ENCODE measurements at places on chromosomes 1 and 21. TPM values are rescaled to one million over a fixed set of nuclear protein-coding genes. Genes with fewer than 3 reads are reported as not detected.

RIMKLA gene
- total RNA-seq: under 0.01 TPM

- DNase-seq: no peak
Observed at GRCh38 chr21:46027851-46028493, 46.4 kb downstream of the COL6A1 start.

GRCh38 chr1:217712925-217713597 lies 81.9 kb downstream of the SPATA17 start:
- DNase-seq: no peak

HAO2 gene
- not detected for total RNA-seq

PPFIA4 gene
- under 0.01 TPM for total RNA-seq

GRCh38 chr1:29208442-29208841 lies 22.3 kb downstream of the MECR start:
- DNase-seq: no peak

All from lung microvascular endothelial cell (primary cell).